PC-9 (cell line): ENCODE measurements at places on chromosomes 3 and 15. TPM values are rescaled to one million over a fixed set of nuclear protein-coding genes. Genes with fewer than 3 reads are reported as not detected.

GRCh38 chr3:13057282-13058040, 15.8 kb downstream of the IQSEC1 start:
- peak; percentile 45 for DNase-seq

DNA sequence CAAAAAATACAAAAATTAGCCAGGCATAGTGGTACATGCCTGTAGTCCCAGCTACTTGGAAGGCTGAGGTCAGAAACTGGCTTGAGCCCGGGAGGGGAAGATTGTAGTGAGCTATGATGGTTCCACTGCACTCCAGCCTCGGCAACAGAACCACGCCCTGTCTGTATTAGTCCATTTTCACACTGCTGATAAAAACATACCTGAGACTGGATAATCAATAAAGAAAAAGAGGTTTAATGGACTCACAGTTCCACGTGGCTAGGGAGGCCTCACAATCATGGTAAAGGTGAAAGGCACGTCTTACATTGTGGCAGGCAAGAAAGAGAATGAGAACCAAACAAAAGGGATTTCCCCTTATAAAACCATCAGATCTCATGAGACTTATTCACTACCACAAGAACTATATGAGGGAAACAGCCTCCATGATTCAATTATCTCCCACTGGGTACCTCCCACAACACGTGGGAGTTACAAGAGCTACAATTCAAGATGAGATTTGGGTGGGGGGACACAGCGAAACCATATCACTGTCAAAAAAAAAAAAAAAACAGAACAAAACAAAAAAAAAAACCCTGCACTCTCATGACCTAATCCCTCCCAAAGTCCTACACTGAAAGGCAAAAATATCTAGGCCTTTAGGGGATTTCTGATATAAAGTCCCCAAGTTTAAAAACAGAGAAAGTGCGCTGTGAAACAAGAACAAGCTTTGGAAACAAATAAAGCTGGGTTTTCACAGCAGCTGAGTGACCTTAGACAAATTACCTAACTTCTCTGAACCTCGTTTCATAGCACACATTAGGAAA, 224.7 kb downstream of the IGSF11 start:
- no peak for DNase-seq

DNA sequence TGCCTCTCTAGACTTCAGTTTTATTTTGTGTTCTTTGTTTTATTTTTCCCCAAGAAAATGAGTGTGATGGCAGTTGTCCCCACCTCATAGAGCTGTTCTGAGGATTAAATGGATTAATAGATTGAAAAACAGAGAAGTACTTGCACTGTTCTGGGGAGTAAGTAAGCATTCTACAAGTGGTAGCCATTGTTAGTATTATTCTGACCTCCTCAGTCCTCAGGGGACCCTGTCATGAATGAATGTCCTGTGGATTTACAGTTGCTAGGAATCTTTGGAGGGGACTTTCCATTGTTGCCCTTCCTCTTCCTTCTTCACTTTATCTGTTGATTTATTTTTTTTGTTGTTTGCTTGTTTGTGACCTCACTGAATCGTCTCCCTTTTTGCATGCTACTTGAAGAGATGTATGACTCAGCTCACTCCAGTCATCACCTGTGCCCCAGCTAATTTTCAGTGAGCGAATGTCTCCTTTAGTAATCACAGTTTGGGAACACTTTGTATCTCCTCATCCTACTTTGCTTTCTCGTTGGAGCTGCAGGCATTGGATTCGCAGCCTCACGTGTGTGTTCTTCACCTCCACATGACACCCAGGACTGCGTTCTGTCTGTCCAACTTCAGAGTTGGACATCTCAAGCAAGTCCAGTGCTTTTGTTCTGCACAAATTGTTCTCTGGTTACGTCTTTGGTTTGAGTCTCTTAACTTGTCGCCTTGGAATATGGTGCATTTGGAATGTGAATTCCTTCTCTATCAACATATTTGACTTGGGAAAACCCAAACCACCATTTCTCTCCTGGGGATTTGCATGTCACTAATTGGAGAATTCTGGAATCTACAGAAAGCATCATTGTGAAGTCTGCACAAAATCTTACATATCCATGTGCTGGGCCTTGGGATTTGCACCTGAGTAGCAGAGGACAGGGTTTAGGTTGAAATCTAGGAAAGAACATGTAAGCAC, 54.5 kb downstream of the LRTM1 start:
- peak; percentile 43 for DNase-seq

GRCh38 chr3:165504554-165504953, 308.4 kb upstream of the SLITRK3 start:
- no peak for DNase-seq

GRCh38 chr3:72150634-72151412, 365.9 kb upstream of the PROK2 start:
- DNase-seq, result no peak

DNA sequence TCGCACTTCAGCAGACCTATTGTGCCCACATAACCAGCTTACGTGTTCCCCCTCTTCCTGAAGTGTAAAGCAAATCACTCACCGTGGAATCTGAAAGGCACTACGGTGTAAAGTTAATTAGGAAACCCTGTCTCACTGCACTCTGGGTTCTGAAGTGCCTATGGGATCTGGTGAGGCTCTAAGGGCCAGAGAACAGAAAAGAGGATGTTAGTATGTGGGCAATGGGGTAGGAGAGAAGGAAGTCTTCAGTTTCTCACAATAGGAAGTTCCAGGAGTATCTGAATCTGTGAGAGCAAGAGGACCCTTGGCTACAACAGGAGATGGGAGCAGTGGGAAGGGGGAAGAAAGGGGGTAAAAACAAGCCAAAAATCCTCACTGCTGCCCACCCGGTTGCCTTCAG, 71.4 kb downstream of the ITGB5 start:
- DNase-seq, result no peak

DNA sequence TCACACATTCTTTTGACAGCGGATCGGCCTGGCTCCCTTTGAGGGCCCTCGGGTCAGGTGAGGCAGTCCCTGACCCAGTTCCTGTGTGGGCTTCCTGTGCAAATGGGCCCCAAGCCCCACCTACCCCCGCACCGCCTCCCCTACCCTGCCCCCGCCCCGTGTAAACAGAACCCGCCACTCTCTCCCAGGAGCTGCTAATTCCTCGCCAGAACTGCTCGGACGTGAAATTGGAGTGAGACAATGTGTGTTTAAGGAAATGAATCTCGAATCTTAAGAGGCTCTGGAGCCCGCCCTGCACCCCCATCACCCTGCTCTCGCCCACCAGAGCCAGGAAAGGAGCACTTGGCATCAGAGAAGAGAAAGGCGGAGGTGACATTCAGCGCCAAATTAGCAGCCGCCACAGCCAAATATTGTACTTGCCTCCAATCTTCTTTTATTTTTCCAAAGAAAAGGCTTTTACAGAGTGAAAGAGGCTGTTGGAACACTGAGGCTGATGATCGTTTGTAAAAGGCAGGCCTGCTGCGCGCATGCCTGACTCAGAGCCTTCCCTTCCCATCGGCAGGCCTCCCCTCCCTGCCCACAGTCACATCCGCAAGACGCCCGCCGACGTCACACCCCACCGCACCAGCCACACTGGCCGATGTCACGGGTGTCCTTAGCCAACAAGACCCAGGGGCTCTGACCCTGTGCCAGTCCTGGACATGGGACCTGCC, 53.1 kb downstream of the CACNA2D2 start:
- DNase-seq, result no peak

DNA sequence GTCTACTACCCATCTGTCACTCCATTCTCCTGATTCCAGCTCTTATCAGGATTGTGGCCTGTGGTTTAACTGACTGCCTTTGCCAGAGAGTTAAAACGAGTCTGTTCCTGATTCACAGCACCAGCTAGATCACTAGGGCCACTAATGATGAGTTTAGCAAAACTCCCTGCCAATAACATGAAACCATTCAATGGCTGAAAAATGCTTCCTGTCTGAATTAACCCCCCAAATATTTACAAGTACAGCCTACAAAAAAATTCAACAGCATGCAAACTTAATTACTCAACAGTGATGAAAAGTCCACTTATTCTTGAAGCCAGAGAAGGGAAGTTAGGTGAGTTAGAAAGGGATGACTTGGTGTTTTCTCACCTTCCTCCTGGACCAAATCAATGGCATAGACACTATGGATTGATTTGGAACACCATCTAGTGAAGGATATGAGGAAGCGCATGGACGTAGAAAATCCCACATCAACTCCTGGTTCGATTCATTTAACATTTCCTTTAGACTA, 141.4 kb downstream of the TGFBR2 start:
- DNase-seq, result peak; percentile 57

- no peak for DNase-seq
These were observed 23.4 kb upstream of the GALNT15 start for GRCh38 chr3:16151109-16151508.

DNA sequence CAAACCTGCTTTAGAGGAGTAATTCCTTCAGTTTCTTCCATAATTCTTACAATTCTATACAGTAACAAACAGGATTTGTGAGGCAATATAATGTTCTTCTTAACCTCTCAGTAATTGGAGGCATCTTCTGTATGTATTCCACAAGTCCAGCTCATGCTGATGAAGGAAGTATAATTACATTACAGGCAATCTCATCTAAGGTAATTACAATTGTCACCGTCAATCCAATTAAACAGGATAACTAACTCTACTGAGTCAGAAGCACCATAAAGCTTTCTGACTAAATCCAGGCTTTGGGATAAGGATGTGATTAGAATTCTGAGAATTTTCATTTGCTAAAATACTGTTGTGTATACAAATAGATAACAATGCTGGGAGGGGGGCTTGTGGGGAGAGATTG, 115.2 kb upstream of the SEMA6D start:
- DNase-seq, result no peak

GRCh38 chr3:189502256-189502655, 128.9 kb upstream of the TP63 start:
- DNase-seq, result no peak

- no peak for DNase-seq
These were observed 37.8 kb upstream of the ATP10A start for GRCh38 chr15:25900901-25901300.

DNA sequence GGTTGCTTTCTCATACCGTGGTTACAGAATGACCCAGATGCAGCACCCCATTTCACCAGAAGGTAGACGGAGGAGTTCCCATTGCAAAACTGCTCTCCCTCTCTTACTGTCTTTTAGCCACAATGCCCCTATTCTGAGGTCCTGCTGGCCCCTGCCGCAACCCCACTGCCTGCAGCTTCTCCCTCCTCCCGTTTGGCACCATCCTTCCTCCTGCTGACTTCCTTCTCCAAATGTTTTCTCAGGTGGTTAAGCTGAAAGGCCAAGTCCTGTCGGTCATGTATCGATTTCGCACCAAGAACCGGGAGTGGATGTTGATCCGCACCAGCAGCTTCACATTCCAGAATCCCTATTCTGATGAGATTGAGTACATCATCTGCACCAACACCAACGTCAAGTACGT, 132.3 kb upstream of the ABHD17C start:
- DNase-seq, result no peak

- no peak for DNase-seq
These were observed 21.4 kb downstream of the CHDH start for GRCh38 chr3:53824795-53825194.

DNA sequence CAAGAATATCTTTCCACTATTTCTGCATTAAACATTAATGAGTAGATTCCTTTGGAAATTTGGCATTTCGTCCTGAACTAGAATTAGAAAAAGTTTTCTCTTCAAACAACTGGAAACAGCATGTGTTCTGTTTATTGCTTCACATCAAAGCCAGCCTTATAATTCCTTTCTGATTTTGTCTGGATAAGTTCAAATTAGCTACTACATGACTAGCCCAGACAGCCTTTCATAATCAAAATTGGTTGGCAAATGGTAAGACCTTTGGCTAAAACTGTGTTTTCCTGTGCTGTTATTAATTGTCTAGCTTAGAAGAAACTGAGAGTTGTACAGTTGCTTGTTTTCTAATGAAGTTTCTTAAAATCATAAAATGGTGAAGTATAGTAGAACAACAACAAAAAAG, 52.7 kb upstream of the P3H2 start:
- no peak for DNase-seq

DNA sequence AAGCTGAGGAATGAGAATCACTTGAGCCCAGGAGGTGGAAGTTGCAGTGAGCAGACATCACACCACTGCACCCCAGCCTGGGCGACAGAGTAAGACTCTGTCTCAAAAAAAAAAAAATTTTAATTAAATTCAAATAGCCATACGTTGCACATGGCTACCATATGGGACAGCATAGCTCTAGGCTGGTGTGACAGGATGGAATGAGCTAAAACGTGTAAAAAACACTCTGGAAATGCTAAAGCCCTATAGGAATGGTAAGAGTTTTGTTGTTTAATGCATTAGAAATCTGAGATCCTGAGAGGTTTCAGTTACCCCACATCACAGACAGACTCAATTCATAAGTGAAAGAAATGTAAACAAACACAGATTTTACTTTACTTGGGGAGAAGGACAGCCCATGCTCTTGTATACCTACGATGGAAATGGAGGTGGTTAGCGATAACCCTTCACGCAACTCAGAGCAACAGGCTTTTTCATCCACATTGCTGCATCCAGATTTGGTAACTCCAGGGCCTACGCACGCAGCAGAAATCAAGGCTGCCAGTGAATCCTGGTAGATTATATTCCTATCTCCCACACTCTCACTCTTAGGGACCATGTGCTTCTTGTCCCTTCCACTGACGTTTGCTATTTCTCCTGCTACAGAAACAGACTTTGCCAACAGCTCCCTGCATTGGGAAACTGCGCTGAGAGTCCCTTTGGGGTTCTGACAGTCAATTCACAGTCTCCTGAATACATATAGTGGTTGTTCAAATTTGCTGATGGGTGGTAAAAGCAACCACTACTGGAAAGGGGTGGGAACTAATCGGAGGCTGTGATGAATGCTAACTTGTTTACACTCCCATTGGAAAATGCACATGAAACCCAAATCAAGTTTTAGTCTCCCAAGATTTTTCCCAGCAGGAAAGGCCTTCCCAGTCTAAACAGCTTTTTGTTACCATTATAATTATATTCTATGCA, 3.1 kb downstream of the SH3BP5 start:
- no peak for DNase-seq

DNA sequence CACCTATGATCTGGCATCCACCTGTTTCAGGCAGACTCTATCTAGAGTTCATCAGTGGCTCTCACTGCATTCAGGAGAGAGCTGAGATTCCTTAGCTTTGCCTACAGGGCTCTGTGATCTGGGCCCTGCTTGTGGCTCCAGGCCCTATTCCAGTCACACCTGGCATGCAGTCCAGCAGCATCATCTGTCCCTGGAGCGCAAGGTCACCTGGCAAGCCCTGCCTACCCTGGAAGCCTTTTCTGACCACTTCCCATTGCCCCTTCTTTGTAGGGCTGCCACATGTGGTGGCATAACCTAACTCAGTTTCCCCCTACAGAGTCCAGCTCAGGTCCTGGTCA, 115.1 kb upstream of the PLXNA1 start:
- DNase-seq, result no peak

- DNase-seq, result no peak
These were observed 28.9 kb downstream of the PLA2G4D start for GRCh38 chr15:42065468-42065867.

DNA sequence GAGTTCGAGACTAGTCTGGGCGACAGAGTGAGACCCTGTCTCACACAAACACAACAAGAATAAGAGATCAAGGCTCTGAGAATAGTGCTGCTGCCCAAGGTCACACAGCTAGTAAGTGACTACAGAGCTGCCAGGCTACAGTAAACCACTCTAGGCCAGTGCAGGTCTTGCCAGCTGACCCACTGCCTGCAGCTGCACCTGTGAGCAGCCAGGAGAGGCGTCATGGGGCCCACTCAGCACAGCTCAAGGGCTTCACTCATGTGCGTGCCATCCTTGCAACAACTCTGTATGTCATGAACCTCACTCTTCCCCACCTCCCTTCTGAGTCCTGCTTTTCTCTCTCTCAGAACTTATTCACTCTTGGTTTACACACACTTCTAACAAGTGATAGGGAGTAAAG, 176.7 kb downstream of the SMAD6 start:
- no peak for DNase-seq

Gene MORC1
- total RNA-seq, result not detected in 2 replicates

Gene PATL2
- total RNA-seq, result 0.61 and 2.0 TPM in 2 replicates

Gene NPAP1
- not detected in 2 replicates for total RNA-seq

Gene ALG3
- total RNA-seq, result 81.1 and 95.1 TPM in 2 replicates

Gene RBMS3
- 3.5 and 3.9 TPM in 2 replicates for total RNA-seq
